ENCODE measurements at places on chromosomes 12 and 14. TPM values are rescaled to one million over a fixed set of nuclear protein-coding genes. Genes with fewer than 3 reads are reported as not detected.
A peak's percentile ranks its signal among the peaks of the same experiment; 100 is the strongest.

DNA sequence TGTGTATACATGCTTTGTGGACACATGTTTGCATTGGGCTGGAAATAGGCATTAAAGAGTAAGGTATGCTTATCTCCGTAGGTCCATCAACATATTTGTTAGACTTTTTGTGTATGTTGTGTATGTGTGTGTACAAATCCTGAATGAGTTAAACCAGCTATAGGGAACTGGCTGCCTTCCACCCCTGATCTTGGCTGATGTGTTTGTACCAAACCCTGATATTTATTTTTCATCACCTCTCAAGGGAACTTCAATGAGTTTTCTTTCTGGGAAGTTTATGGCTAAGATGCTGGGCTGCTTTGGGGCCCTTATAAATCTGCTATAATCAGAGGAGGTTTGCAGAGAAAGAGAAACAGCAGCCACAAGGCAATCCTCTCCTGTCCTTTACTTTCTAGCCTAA lies 37.1 kb upstream of the CISTR start:
- DNase-seq = no peak

GRCh38 chr12:106671840-106672239 lies 89.0 kb downstream of the RFX4 start:
- DNase-seq = no peak

DNA sequence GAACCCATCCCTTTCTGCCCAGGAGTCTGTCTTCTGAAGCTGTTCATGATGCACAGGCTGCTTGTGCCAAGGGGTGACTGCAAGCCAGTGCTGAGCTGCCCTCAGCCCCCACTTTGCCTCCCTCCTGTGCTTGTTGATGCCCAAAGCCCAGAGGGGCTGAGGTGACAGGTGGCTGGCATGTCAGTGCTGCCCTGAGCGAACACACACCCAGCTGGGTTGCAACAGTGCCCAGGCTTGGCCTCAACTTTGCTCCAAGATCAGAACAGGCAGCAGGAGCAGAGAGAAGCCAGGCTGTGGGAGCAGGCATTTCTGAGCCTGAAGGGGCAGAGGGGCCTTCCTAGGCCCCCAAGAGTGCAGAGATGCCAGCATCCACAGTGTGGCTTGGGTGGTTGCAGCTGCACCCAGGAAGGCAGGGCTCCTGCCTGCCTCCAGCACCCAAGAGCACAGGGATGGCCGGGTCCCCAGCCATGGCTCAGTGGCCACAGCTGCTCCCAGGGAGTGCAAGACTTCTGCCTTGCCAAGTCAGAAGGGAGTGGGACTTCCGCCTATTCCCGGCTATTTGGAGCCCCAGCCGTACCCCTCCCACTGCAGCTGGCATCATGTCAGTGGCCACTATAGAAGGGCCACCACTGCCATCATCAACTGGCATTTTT lies 83.1 kb downstream of the SLC16A7 start:
- no peak for DNase-seq

GRCh38 chr14:104384776-104385071 lies 194.8 kb upstream of the C14orf180 start:
- DNase-seq = no peak

DNA sequence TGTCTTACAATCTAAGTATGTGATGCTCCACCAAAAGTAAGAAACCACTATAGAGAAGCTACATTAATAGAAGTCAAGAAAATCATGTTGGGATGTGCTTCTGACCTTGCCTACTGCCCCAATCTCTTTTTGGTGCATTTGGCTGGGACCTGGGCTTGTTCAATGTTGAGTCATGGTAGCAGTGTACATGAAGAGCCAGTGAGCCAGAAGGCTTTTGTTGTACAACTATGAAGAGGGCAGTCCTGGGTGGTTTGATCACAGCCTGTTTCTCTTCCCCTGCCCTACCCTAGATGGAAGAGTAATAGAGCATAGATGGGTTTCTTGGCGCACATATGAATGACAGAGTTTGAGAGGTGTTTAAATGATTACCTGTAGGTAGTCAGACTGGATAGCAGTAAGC lies 56.4 kb downstream of the UBR7 start:
- DNase-seq = peak; percentile 12

DNA sequence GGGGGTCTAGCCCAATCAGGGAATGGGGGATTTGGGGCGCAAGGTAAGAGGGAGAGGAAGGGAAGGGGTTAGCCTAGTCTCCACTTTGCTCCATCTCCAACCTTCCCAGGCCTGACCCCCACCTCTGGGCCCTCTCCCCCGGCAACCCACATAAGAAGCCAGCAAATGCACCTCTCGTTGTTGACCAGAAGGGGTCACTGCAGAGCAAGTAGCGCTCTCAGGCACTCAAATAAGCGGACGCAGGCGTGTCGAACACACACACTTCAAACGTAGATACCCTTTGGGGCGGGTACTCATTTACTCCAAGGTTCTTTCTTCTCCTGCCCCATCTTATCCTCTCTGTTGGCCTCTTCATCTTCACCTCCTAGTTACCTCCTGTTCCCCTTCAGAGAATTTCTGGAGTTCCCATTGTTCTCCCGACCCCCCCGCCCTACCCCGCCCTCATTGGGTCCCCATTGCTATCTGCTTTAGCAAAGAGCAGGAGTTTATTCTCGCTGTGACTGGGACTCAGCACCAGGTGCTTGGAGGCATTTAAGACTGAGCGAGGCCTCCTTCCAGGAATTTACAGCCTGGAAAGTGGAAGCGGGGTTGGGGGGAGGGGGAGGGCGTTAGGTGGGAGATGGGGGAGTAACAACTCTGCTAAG lies 1.5 kb upstream of the SRRM4 start:
- peak; percentile 13 for DNase-seq

- no peak for DNase-seq
These were observed 60.7 kb upstream of the DCD start for GRCh38 chr12:54708826-54709225.

- peak; percentile 84 for DNase-seq
These were observed 17.7 kb downstream of the DNAL1 start for GRCh38 chr14:73662487-73662943.

GRCh38 chr14:68951035-68951797 lies 27.9 kb downstream of the ACTN1 start:
- peak; percentile 97 for DNase-seq

- no peak for DNase-seq
These were observed 67.3 kb upstream of the TSPAN11 start for GRCh38 chr12:30859226-30859625.

DNA sequence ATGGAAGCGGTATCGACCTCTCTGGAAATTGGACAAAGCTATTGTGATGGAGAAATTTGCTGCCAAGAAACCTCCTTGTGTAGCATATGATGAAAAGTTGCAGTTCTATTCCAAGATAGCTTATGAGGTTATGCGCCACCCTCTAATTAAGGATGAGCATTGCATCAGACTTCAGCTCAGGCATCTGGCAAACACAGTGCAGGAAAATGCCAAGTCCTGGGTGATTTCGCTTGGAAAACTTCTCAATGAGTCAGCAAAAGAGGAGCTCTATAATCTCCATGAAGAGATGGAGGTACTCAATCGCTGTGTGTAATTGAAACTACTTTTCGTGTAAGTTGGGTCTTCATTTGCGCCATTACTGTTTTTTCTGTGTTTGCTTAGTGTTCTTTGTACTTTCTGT lies 51.2 kb downstream of the DNAH10 start:
- DNase-seq = peak; percentile 68

DNA sequence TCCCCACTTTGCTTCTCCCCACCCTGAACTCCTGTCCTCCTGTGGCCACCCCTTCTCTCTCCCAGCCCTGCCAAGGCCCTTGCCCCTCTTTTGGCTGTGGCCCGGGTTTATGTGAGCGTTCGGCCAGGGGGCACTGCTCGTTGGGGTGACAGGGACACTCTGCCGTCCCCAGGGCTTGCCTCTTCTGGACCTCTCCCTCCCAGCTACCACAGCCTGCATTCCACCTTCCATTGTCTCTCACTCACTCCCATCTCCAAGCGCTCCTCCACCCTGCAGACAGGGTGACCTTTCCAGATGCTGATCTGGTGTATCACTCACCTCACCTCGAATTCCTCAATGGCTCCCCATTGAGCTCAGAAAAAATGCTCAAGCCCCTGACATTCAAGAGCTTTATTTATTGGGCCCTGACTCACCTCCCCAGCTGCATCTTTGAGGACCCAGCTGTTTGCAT lies 1.4 kb downstream of the SERPINA9 start:
- DNase-seq = no peak

DNA sequence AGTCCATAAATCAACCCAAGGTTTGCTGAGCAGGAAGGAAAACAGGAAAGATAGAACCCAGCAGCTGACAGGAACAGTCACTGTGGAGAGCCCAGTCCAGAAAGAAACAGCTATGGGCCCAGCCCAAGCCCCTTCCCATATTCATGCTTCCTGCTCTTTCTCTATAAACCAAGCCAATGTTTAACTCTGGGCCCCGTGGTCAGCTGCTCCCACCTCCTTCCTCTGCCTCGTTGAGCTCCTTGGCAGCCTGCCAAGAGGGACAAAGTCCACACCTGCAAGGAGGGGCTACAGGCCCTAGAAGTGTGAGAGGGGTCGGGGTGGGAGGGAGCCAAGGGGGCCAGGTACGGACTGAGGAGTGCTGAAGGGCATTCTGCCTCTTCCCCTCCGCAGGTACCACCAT lies 10.0 kb downstream of the SLC6A13 start:
- no peak for DNase-seq

Gene SMIM41
- not detected for total RNA-seq

Gene CPNE6
- total RNA-seq = not detected

Gene ENDOU
- not detected for total RNA-seq

Gene PRB2
- total RNA-seq = not detected

Gene LMNTD1
- total RNA-seq = not detected

Gene REP15
- total RNA-seq = 1.2 TPM

Gene HDAC7
- total RNA-seq = 30.5 TPM

Gene CRIP2
- 270 TPM for total RNA-seq

Data from MG63 (cell line).